NCI-H187 treated with DMSO at 0.1 percent for 48 hours (cell line): ENCODE measurements at places on chromosomes 2 and 18.

DNA sequence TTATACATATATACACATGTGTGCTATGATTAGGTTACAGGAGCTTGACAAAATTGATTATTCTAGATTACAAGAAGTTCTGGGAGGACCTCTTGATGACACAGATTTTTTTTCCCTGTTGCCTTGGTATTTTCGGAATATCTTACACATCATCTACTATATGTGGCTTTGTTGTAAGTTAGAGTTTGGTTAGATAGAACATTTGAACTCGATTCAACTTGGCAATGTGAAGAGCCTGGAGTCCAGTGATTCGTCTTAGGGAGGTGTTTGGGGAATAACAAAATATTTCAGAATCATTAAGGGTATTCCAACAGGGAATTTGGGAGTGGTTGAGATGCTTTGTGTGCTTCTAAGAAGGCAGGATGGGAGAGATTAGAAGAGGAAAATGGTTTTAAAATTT, 39.3 kb upstream of the EFEMP1 start:
- DNase-seq: no peak

GRCh38 chr18:55024564-55024963, 65.3 kb upstream of the CCDC68 start:
- DNase-seq: no peak

GRCh38 chr2:223363085-223363484, 239.1 kb downstream of the SCG2 start:
- DNase-seq: no peak

GRCh38 chr18:75455249-75456198, 28.0 kb upstream of the SMIM21 start:
- no peak for DNase-seq

GRCh38 chr18:55641486-55641885, 53.5 kb upstream of the TCF4 start:
- DNase-seq: no peak

DNA sequence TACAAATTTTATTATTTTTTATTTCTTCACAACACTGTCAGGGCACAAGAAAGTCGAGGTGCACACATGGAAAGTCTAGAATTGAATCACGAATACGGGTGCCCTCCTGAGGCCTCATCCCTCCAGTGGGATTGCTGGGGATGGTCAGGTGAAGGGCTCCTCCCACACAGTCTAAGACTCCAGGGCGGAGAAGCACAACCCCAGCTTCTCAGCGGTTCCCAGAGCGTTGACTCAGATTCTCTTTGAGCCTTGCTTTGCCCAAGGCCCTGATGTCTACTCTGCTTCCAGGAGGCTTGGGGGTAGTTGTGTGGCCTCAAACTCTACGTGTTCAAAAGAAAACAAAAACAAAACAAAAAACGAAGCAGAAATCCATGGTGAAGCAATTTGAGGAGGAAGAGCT, 108.4 kb downstream of the LYPD6B start:
- DNase-seq: no peak

DNA sequence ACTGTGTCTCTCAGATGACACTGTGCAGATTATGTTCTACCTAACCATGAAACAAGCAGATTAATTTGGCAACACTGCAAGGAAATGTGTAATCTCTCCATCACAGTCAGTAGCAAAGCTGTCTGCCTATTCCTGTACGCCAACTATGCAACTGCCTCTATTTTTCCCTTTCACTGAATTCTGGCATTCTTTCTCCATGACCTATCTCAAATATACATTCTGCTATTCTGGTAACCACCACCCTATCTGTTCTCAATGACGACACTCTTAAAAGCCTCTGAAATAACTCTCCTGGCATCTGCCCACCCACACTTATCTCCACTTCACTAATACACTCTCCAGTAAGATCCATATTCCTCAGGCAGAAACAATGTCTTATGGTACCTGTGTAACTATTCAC, 78.7 kb downstream of the ABCA12 start:
- no peak for DNase-seq

DNA sequence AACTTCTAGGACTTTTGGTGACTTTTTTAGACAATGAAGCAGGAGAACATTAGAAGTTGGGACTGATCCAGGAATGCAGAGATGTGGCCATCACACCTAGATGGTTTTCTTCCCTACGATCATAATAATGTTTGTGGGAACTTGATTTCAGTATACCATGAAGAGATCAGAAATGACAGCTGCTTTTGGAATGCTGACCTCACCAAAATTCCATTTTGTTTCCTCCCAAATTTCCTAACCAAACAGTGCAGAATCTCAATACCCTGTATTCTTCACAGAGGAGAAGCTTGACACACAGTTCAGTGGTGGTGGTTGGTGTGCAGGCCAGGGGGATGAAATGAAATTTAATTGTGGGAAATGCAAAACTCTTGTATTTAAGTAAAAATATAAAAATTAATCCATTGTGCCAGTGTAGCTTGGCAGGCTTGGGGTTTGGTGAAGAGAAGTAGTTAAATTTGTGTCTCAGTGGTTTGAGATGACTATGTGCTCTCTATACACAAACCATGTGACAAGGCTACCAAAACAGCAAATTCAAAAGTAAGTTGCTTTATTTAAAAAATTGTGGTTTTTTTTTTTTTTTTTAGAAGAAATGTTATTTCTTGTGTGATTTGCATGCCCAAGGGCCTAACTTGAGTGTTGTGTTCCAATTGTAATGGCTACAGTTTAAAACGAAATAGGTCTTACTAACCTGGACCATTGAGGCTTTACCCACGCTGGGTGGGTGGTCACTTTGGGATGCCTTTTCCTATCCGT, 252.4 kb downstream of the LPIN1 start:
- DNase-seq: no peak
